ENCODE measurements at places on chromosomes 3 and 15. TPM values are rescaled to one million over a fixed set of nuclear protein-coding genes. Genes with fewer than 3 reads are reported as not detected.

The TMEM158 gene
- total RNA-seq, result 0.11 TPM

The TRH gene
- not detected for total RNA-seq

The GOLGA8G gene
- total RNA-seq, result not detected

The C2CD4A gene
- 0.09 TPM for total RNA-seq

The UTS2B gene
- total RNA-seq, result not detected

The TJP1 gene
- total RNA-seq, result not detected

The SCAPER gene
- total RNA-seq, result 16.0 TPM

- H3K4me3 ChIP-seq, result no peak overlapping the region
- H3K27ac ChIP-seq, result no peak overlapping the region
- peaks cover 4% of the 10 kb centered on the region for H3K4me1 ChIP-seq
- no peak for DNase-seq
These were observed 255.8 kb downstream of the SLCO3A1 start for GRCh38 chr15:92109191-92109873.

DNA sequence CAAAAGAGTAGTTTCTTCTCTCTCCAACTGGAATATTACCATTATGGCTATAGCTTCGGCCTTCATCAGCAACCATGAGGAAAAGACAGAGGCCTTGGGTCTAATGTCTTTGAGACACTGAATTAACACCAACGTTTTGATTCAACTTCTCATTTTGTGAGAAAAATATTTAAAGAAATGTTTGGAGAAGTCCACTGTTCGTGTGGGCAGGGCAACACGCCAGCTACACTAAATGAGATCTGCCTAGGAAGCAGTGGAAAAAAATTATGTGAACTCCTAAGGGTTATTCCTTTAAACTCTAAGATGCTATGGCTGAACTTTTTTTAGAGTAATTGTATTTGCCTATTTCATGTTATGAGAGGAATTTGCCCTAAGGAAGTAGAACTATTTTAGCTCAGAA, 41.8 kb downstream of the NCEH1 start:
- no peak for DNase-seq
- H3K4me3 ChIP-seq, result no peak overlapping the region
- no peaks in the 10 kb centered on the region for H3K27me3 ChIP-seq
- H3K4me1 ChIP-seq, result peaks cover 12% of the 10 kb centered on the region
- no peaks in the 10 kb centered on the region for H3K36me3 ChIP-seq

DNA sequence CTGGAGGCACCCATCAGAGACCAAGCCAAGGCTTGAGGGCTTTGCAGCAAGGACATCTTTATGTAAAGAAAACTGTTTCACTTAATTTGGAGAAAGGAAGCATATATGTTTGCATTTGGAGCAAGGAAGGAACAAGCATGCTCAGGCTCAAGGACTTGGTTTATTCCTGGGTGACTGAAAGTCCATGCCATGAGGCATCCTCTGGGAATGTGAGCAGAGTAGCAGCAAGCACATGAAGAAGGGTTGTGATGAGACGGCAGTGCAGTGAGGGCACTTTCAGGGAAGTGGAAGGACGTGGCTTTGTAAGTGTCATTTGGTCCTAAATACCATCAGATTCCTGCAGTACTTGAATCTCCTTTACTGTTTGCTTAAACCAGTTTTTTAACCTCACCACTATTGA, 26.8 kb downstream of the POLG start:
- no peak for DNase-seq
- no peak overlapping the region for H3K4me3 ChIP-seq
- H3K27me3 ChIP-seq, result no peaks in the 10 kb centered on the region
- H3K27ac ChIP-seq, result no peak overlapping the region

DNA sequence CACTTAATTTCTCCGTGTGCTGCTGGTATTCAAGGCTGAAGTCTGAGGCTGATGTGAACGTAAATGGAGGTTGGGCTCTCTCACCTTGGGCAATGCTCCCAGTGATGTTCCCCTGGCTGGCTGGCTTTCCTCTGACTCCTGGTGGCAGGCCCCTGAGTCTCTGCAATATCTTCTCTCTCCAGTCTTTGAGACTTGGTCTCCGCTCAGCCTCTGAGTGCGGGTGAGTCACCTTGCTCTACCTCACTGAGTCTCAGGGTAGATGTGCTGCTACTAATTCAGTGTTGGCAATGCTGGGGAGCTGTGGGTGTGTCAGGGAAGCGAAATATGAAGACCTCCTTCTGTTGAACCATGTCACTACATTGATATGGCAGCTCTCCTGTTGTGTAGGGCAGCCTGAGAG, 31.3 kb upstream of the TRIM59 start:
- no peaks in the 10 kb centered on the region for H3K27me3 ChIP-seq
- H3K36me3 ChIP-seq, result no peaks in the 10 kb centered on the region
- no peak overlapping the region for H3K4me3 ChIP-seq
- H3K4me1 ChIP-seq, result no peaks in the 10 kb centered on the region

GRCh38 chr15:88187195-88187594, 69.3 kb downstream of the NTRK3 start:
- no peak overlapping the region for H3K4me3 ChIP-seq
- H3K36me3 ChIP-seq, result no peaks in the 10 kb centered on the region
- no peak overlapping the region for H3K27ac ChIP-seq
- DNase-seq, result no peak
- H3K27me3 ChIP-seq, result no peaks in the 10 kb centered on the region

GRCh38 chr3:9736831-9737230, 5.3 kb downstream of the BRPF1 start:
- peaks cover 30% of the 10 kb centered on the region for H3K4me1 ChIP-seq
- H3K4me3 ChIP-seq, result no peak overlapping the region
- peaks cover 57% of the 10 kb centered on the region for H3K36me3 ChIP-seq
- DNase-seq, result no peak
- H3K27ac ChIP-seq, result no peak overlapping the region

- no peaks in the 10 kb centered on the region for H3K27me3 ChIP-seq
- DNase-seq, result no peak
- H3K27ac ChIP-seq, result no peak overlapping the region
- H3K36me3 ChIP-seq, result no peaks in the 10 kb centered on the region
These were observed 14.0 kb upstream of the UACA start for GRCh38 chr15:70777170-70777926.

GRCh38 chr15:62099094-62099601, 32.4 kb downstream of the C2CD4A start:
- no peaks in the 10 kb centered on the region for H3K27me3 ChIP-seq
- H3K4me3 ChIP-seq, result no peak overlapping the region
- H3K27ac ChIP-seq, result no peak overlapping the region
- DNase-seq, result no peak
- no peaks in the 10 kb centered on the region for H3K36me3 ChIP-seq
- H3K4me1 ChIP-seq, result no peaks in the 10 kb centered on the region

DNA sequence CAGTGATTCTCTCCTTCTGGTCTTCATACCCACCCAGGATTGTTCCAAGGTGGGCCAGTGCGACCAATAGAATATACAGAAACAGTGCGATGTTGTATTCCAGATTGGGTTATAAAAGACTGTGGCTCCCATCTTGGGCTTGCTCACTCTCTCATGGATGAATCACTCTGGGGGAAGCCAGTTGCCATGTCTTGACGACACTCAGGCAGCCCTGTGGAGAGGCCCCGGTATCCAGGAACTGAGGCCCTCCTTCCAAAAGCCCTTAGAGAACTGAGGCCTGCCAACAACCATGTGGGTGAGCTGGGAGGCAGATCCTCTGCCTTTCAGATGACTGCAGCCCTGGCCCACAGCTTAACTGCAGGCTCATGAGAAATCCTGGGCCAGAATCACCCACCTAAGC, 57.2 kb downstream of the SH3GL3 start:
- no peaks in the 10 kb centered on the region for H3K27me3 ChIP-seq
- no peaks in the 10 kb centered on the region for H3K4me1 ChIP-seq
- no peaks in the 10 kb centered on the region for H3K36me3 ChIP-seq
- no peak overlapping the region for H3K27ac ChIP-seq

DNA sequence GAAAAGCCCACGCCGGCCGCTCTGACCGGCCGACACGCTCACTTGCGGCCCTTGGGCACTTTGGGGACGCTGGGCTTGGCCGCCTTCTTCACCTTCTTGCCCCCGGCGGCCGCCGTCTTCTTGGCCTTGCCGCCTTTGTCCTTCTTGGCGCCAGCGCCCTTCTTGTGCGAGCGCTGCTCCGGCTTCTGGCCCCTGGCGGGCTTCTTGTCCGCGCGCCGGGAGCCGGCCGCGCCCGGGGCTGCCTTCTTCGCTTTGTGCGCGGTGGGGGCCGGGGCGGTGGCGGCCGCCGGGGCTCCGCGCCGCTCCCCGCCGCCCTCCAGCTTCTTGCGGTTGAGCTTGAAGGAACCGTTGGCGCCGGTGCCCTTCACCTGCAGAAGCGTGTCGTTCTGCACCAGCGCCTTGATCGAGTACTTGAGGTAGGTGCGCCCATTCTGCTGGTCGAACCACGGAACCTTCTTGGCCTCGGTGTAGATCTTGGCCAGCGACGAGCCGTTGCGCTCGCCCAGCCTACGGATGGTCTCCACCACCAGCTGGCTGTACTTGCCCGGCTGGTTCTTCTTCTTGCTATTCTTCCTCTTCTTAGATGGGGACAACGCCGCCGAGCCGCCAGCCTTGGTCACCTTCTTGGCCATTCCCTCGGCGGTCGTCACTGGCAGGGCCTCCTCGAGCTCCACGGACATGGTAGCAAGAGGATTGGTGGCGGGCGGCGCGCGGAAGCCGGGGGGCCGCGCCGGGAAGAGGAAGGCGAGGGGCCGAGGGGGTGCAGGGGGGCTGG, 36.7 kb downstream of the HMCES start:
- DNase-seq, result peak; percentile 48
- H3K36me3 ChIP-seq, result no peaks in the 10 kb centered on the region
- no peaks in the 10 kb centered on the region for H3K27me3 ChIP-seq
- peak overlapping the region; percentile 83 for H3K4me3 ChIP-seq

- no peaks in the 10 kb centered on the region for H3K27me3 ChIP-seq
- H3K4me1 ChIP-seq, result no peaks in the 10 kb centered on the region
- no peaks in the 10 kb centered on the region for H3K36me3 ChIP-seq
- H3K4me3 ChIP-seq, result no peak overlapping the region
These were observed 569.6 kb upstream of the ROBO2 start for GRCh38 chr3:76470285-76470684.

DNA sequence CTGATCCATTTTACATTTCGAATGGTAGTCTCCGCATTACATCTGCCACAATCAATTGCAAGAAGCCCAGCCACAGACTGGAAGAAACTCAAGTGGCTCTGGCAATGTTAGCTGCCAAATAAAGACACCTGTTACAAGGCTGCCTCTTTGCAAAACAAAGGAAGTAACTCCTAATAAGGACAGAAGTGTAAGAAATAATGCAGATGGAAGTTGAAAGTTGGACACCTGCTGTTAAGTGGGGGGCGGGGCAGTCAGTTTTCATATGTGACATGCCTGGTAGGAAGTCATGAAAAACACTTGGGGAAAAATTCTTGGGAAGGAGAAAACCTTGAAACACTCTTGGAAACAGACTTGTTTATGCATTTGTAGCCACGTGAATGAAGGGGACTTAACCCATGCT, 54.1 kb upstream of the ATP2C1 start:
- H3K4me3 ChIP-seq, result no peak overlapping the region
- no peak overlapping the region for H3K27ac ChIP-seq
- no peaks in the 10 kb centered on the region for H3K27me3 ChIP-seq
- H3K36me3 ChIP-seq, result no peaks in the 10 kb centered on the region

DNA sequence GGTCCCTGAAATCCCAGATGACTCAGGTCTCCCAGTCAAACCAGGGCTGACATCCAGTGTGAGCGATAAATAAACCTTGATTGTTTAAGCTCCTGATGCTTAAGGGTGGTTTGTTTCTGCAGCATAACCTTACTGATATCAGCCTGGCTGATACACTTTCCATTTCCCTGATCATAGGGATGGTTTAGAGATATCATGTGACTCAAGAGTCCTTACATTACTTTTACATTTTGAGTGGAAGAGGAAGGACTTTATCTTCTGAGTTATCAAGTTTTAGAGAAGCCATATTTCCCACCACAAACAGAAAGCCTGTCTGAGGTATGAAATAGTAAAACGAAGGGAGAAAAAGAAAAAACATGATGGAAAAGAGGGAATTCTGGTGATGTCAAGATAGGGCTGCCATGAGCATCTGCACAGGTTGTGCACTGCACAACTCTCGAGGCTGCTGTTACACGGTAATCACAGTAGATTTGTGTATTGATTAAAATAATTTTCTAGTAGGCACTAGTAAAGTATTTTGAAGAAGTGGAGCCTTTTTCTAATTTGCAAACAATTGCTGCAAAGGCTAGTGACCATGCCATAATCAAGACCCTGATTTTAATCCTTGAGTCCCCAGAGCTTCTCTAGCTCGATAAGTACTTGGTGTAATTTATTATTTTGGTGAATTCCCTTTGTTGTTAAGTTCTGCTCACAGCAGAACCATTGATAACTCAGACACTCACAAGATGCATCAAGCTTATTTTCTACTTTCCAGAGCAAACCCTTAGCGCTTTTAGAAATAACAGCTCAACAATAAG, 34.1 kb upstream of the FBLN2 start:
- no peak overlapping the region for H3K27ac ChIP-seq
- no peak for DNase-seq
- no peak overlapping the region for H3K4me3 ChIP-seq
- H3K36me3 ChIP-seq, result no peaks in the 10 kb centered on the region
- H3K27me3 ChIP-seq, result no peaks in the 10 kb centered on the region

DNA sequence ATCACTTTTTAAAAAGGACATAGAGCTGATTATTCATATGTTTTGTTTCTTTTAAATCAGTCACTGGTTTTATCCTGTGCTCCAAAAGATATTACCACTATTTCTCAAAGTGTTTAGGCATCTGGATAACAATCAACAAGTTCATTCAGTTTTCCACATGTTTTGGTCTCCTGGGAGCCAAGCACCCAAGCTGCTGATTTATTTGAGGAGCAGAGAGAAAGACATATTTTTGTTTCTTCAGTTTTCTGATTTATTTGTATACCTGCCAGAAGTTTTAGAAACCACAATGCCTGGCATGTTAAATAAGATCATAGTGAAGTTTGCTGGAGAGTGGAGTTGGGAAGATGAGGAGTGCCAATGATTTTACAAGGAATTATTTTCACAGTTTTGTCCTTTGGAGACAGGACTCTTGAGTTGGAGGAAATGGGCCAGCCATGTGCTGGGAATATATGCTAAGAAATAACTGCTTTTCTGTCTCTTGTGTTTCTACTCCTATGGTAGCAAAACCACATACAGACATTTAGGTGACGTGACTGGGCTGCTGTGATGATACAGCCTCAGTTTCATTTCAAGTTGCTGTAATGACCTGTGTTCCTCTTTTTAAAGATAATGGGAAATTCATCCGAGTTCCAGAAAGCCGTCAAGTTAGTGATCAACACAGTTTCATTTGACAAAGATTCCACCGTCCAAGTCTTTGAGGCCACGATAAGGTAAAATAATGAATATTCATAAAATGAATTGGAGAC, 11.7 kb downstream of the EDEM1 start:
- peaks cover 37% of the 10 kb centered on the region for H3K36me3 ChIP-seq
- H3K4me3 ChIP-seq, result no peak overlapping the region
- no peaks in the 10 kb centered on the region for H3K27me3 ChIP-seq
- peak overlapping the region; percentile 22 for H3K27ac ChIP-seq
- no peak for DNase-seq

GRCh38 chr3:63951492-63952247, 39.5 kb upstream of the SCAANT1 start:
- H3K27ac ChIP-seq, result no peak overlapping the region
- peaks cover 20% of the 10 kb centered on the region for H3K4me1 ChIP-seq
- H3K36me3 ChIP-seq, result no peaks in the 10 kb centered on the region
- no peak overlapping the region for H3K4me3 ChIP-seq
- no peak for DNase-seq

Data from CD8-positive, alpha-beta memory T cell (primary cell).